ENCODE measurements at places on chromosomes 5 and 9.

DNA sequence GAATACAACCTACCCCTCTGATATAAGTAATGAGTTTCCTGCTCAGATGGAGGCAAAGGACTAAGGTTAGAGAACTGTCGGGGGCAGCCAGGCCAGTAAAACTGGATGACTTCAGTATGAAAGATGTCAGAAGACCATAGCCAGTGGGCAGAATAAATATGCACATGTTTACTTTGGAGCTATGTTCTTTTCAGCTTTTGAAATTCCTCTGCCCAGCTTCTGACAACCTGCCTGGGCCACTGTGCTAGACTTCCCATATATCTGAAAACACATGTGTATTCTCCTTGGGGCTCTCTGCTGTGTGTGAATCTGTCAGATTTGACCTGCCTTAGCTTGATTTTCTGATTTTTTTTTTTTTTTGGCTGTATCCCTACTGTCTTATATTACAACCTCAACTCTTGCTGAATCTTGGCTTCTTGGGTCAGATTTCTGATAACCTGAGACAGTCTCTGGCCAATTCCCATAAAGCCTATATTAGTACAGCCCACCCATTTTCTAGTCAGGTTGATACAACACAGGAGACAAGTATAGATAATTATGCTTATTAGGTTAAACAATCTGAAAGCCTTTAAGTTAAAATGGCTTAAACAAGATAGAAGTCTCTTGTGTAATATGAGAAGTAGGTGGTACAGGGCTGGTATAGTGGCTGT is 76.6 kb upstream of the PRLR start:
- DNase-seq = no peak

DNA sequence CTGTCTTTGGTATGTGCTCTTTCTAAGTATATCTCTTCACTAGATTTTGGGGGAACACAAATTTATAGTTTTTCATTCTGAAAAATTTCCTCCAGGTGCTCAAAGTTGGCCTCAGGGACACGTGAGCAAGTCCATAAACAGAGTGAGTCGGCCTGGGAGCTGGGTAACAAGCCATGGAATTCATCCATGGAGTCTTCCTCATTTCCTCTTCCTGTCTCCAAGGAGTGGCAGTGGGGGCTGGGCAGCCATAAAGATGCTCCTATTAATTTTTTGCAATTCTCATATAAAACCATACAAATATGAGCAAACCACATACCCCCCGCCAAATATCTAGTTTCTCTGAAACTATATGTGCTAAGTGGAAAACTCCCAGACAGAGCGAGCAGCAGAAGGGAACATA is 136.6 kb upstream of the OTULINL start:
- DNase-seq = no peak

- DNase-seq = no peak
Observed at GRCh38 chr9:77290373-77290772, 113.0 kb downstream of the VPS13A start.

GRCh38 chr9:88197781-88198340 is 59.6 kb upstream of the SPATA31C2 start:
- no peak for DNase-seq

- DNase-seq = no peak
Observed at GRCh38 chr9:114718801-114719221, 36.8 kb upstream of the TEX48 start.

DNA sequence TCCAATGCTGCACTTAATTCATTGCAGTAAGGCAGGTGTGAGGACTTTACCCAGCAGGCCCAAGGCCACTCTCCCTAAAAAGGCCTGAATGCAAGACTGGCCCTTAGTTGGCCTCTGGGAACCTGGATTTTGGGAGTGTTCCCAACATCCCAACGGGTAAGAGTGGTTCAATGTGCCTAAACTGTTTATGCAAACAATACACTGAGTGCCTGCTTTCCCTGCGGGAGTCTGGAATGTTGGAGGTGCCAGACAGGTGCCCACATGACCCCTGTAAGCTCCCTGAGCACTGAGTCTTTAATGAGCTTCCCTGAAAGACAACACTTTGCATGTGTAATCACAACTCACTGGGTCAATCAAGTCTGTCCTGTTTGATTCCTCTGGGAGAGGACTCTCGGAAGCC is 37.4 kb downstream of the NSUN2 start:
- DNase-seq = no peak

DNA sequence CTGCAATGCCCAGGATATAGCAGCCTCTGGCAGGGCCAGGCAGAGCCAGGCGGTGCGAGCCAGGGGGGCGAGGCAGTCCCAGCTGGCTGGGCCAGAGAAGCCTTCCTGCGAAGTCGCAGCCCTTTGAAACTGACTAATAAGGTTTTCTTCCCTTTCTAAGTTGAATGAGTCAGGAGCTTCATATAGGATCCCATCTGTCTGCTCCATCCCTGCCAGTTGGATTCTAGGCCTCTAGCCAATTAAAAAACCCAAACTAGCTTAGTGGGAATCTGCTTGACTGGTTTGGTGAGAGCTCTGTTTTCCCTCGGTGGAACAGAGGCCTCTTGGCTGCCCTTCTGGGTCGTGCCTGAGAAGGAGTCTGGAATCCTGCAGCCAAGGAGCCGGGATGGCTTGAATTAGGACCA is 70.1 kb upstream of the RAPGEF1 start:
- DNase-seq = peak; percentile 7

DNA sequence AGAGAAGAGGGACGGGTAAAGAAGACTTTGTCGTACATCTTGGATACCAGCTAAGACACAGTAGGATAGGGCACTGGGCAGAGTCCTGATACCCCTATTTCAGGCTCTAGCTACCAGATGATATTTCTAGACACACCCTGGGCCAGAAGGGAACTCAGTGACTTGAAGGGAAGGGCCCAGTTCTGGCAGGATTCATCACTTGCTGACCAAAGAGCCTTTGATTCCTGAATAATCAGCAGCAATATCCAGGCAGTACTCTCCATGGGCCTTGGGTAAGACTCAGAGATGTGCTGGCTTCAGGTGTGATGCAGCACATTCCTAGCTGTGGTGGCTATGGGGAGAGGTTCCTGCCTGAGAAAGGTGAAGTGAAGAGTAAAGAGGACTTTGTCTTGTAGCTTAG is 40.7 kb downstream of the TPD52L3 start:
- DNase-seq = no peak

DNA sequence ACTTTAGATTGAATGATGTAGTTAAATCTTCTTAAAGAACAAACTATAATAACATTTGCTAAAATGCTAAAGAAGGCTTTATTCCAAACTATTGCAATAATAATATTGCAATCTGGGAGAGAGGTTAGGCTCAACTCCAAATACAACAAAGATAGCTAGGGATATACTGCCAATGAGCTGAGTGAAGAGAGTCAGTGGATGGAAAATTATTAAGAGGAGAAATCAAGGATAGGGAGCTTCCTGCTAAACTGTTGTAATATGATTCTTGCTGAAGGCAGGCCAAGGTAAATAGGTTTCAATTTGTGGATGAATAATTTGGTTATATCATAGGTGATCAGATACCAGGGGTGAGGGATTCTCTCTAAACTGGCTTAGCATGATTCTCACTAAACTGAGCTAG is 1651.5 kb downstream of the EFNA5 start:
- peak; percentile 44 for DNase-seq

DNA sequence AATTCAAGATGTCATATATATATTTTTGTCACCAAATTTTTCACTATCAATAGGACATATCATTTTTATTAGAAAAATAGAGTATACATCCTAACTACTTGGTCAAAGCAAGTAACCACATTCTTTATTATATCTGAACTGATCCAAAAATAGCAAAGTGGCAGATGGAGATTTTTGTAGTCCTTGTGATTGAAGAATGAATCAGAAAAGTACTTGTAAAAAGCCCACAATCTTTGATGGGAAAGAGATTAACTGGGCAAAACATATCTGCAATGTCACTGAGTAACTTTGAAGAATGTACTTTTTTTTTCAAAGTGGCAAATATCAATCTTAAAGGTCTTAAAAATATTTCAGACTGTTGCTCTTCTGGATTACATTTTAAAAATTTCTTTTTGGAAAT is 1040.6 kb upstream of the SEMA6A start:
- DNase-seq = no peak

DNA sequence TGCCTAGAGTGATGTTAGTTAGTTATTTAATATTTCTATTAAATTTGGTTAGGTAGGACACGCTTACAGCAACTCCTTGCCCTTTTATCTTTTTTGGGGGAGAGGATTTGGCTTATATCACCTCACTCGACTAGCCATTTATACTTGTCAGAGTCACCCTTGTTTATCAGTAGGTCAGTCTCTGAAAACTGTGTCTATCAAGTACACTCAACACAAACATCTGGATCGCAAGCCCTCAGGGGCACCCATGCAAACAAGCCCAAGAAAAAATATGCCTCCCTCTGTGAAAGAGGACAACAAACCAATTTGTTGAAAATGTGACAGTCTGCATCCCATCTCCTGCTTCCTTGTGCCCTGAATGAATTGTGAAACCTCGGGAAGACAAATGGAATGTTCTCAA is 139.9 kb downstream of the PLCXD3 start:
- no peak for DNase-seq

DNA sequence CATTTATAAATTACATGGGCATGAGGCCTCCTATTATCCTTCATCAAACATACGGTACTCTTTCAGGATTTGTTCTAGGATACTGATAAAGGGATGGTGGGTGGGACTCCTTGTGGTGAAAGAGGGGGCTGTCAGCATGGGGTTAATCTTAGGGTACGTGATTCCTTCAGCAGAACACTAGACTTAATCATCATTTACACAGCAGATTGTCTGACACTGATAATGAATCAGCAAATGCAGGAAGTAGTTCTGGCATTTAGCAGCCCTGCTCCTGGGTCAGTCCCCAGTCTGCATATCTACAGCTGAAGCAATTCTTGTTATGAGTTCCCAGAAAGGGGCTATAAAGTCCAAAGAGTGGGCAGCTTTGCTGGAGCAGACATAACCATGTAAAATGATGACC is 384.6 kb downstream of the SPOCK1 start:
- DNase-seq = no peak

DNA sequence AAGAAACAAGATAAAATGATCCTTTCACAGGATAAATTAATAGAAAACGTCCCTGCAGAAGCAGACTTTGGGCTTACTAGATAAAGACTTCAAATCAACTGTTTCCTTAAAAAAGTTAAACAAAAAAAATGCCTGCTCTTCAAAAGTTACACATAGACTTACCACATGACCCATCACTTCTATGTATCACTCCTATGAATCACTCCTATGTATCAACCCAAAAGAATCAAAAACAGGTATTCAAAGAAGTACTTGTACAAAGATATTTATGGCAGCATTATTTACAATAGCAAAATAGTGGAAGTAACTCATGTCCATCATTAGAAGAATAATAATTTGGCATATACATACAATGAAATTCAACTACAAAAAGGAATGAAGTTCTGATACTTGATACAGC is 56.3 kb upstream of the PRDM9 start:
- no peak for DNase-seq

- DNase-seq = no peak
Observed at GRCh38 chr5:35032356-35032755, 15.4 kb downstream of the AGXT2 start.

DNA sequence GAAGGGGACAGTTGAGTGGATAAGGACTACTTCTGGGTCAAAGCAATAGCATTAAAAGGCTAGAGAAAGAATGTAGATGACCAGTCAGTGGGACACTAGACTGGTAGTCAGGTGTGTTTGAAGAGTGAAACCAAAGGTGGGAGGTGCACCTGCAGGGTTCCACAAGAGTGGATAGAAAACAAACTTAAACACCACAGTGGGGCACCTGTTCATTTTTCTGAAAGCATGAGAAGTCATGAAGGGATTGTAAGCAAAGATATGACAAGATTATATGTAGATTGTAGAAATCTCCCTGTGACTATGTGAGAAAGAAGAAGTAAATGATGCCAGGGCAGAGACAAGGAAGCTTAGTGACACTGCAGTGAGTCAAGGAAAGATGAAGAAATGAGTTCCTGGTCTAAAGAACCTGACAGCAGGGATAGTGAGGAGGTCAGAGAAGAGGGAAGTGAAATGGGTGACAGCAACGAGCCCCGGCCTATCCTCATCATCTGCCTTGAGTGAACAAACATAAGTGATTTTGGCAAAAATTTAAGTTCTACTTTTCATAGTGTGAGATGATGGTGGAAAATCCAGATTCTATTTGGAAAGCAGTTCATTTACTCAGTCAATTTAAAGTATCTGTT is 296.9 kb downstream of the TLE4 start:
- no peak for DNase-seq

DNA sequence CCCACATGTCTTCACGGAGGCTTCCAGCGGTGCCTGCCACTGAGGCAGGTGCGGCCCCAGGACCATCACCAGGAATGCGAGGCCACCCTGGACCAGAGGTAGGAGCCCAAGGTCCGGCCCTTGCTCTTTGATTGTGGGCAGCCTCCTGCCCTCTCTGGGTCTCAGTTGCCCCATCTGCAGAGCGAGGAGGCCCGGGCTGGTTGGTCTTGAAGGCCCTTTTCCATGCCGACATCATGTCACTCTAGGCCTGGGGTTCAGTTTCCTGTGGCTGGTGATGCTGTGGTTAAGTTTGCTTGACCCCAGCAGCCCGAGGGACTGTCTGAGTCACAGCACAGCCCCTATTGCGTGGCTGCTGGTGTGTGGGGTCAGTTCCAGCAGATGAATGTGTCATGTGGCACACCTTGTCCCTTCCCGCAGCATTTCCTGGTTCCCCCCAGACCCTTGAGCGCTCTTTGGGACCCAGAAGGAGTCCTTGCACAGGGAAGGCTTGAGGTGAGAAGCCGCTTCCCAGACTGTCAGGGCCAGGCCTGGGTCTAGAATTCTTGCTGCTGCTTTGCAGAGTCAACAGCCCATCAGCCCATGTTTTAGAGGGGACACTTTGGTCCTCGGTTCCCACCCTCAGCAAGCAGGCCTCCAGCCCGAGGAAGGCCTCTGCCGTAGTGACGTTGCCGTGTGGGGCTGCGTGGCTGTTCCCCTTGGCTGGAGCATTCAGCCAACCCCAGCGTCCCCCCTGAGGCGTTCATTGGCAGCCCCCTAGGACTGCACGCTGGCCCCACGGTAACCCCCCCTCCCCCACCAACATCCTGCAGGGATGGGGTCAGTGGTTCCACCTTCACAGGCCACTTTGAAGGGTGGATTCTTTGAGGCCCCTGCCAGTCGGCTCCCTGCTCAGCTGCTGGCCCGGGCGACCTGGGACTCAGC is 31.0 kb upstream of the HMCN2 start:
- DNase-seq = no peak

DNA sequence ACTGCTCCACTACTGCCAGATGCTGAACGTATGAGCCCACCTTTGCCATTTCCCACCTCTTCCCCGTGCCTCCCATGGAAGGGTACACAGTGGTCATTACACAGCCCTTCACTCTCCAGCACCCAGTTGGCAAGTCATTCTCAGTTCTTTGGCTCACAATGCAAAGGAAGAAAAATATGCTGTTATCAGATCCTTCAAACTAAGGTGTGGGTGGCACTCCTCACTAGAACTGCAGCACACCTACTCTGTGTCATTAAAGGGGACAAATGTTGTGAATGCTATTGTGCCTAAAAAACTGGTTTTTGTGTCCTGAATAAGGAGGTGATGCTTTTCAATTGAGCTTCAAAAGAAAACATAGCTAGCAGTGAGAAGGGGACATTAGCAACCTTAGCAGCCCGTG is 183.1 kb upstream of the SNX2 start:
- no peak for DNase-seq

GRCh38 chr9:104073770-104074133 is 20.4 kb upstream of the SMC2 start:
- no peak for DNase-seq

- DNase-seq = no peak
Observed at GRCh38 chr9:26157411-26157810, 479.2 kb upstream of the TUSC1 start.

All from NCI-H1092 treated with DMSO at 0.1 percent for 48 hours (cell line).